Skin of body (tissue), 3 donors: ENCODE measurements at places on chromosomes 11 and 22. TPM values are rescaled to one million over a fixed set of nuclear protein-coding genes. Genes with fewer than 3 reads are reported as not detected.

Gene PHLDA2
- total RNA-seq = 4.2 TPM

Gene MFRP
- 0.10 TPM for total RNA-seq

Gene OR8D4
- total RNA-seq = 0.30 TPM

Gene BEST1
- 2.1 TPM for total RNA-seq

Gene NLRP14
- total RNA-seq = 0.20 TPM

Gene DUSP8
- 1.8 TPM for total RNA-seq

DNA sequence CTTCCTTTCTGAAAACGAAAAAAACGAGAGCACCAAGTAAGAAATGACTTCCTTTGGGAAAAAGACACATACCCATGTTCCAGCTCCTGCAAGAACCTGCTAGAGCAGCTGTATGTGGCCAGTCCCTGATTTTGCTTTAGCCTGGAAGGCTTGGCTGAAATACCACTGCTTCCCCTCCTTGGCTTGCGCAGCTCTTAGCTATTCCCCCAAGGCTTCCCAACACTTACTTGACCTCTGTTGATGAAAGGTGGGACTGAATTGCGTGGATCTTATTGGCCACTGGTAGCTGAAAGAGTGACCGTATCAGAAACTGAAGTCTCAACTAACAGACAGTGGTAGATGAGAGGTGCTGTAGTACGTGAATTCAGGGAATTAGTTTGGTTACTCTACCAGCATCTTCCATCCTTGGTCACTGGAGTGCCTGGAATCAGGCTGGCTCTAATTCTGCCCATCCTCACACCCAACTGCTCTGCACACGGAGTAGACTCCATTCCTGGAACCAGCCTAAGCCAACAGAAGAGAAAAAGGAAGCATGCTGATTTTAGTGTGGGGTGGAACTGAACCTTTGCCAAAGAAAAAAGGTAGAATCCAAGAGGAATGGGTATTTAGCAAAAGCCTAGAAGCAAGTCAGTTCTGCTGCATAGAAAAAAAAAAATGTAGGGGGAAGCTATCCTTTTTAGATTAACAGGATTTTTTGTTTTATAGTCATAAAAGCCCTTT is 73.8 kb upstream of the CRTAM start:
- no peak for DNase-seq

DNA sequence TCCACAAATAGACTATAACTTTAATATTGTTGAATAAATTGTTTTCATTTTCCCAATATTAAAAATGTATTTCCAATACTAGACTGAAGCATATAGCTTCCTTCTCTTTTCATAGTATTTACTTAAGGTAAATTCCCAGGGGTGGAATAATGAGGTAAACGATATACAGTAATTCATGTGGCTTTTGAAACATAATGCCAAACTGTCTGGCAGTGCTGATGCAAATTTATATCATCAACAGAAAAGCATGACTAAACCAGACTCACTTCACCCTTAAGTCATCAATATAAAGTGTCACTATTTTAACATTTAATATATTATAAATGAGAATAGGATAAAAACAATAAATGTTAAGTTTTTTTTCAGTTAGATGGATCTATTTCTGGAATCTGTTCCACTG is 13.6 kb downstream of the C2CD3 start:
- no peak for DNase-seq

DNA sequence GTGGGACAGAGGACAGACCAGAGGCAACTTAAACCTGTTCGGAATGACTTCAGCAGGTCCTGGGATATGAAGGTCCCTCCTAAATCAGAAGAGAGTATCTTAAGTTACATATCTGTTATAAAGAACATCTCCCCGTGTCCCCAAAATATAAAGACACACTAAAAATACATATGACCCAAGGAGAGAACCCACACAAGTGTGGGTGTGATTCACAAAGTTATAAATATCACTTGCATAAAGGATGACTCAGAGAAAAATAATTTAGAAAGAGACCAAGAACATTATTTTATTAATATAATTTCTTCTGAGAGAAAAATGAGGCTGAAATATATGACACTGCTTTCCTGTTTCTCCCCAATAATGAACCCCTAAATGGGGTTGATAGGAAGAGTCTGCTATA is 14.2 kb downstream of the OR5B21 start:
- DNase-seq = no peak

DNA sequence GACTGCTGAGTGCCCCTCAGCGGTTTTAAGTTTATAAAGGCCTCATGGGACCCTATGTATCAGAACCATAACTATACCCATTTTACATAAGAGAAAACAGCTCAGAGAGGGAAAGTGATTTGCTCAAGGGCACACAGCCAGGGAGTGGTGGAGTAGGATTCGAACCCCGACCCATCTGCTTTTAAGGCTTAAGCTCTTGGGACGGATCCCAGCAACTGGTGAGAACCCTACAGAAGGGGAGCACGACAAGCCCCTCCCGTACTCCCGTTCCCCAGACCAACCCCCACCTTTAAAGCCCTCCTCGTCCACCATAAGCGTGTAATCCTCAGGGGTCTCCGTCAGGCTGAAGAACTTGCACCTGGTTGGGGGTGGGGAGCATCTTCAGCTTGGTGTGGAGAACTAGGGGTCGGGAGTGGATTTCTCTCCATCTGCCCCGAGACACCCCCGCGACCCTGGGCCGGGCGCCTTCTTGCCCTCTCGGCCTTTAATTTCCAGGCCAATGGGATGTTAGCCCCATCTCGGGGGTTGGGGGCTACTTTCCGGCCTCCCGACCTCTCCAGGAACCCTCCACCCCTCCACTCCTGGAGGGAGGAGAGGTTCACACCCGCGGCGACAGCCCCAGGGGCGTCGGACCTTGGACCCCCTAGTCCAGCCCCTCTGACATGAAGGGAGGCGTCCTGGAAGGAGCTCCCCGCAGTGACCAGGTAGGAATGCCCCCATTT is 725 bp downstream of the CASTOR1 start:
- DNase-seq = no peak

DNA sequence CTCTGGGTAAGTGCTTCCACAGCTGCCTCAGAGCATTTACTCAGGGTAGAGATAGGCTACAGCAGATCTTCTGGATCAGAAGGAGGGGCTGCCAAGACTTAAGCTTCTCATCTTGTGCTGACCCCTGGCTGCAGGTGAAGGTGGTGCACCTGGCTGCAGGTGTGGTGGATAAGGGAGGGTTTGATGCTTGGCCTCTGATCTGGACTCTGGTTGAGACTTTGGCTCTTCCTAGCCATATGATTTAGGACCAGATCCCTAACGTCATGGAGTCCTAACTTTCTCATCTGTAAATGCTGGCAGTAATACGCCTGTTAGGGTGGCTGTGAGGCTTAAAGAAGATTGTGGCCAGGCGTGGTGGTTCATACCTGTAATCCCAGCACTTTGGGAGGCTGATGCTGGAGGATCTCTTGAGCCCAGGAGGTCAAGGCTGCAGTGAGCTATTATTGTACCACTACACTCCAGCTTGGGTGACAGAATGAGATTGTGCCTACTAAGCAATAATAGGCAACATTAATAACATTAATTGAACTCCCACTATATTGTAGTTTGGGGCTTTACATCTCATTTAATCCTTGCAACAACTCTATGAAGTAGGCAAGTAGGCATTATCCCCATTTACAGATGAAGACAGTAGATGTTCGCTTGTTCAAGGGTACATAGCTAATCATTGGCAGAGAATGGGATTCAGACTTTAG is 10.7 kb downstream of the DTX4 start:
- DNase-seq = no peak

DNA sequence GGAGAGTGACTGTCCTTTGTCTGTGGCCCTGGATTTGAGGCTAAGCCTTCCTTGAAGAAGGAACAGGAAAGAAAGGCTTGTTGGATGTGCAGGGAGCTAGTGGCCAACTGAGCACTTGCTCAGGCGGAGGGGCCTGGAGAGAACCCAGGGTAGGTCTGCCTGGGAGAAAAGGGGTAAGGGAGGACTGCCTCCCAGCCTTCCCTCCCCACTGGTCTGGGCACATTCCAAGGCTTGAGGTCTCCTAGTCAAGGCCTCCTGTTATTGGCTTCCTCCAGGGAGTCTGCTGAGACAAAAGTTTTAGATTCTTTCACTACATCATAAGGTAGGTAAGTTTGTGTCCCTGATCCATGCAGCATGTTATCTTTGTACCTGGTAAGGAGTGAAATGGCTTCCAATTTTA is 15.2 kb downstream of the KCNQ1OT1 start:
- DNase-seq = no peak

DNA sequence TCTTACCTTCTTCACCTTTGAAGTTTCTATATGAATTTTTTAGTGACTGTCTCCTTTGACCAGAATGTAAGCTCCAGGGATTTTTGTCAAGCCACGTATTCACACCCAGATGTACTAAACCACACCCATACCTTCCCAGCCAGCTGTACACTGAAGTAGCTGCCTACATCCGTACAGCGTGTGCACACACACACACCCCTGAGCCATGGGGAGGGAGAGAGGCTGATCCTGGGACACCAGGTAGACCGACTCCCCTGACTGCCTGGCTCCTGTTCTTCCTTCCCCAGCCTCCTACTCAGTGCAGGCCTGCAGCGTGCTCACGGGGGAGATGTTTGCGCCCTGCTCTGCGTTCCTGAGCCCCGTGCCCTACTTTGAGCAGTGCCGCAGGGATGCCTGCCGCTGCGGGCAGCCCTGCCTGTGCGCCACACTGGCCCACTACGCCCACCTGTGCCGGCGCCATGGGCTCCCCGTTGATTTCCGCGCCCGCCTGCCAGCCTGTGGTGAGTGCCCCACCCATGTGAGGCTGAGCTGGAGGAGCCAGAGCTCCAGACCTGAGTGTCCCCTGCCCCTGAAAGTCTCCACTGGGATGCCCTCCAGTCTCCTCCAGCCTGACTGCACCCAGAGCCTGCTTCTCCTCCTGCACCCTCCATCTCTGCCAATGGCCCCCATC is 25.9 kb downstream of the OTOG start:
- no peak for DNase-seq

DNA sequence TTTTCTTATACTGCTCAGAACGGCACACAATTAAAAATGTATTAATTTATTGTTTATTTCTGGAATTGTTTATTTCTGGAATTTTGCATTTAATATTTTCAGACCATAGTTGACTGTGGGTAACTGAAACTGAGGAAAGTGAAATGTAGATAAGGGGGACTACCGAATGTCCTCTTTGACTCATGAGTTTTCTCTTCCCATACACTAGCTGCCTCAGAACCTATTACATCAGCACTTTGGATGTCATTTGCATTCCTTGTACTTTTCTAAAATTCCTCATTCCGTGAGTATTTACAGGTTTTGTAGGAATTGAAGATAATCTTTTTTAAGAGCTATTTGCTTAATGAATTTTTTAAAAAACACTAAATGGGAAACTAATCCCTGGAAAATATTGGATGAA is 29.8 kb downstream of the ZC3H12C start:
- DNase-seq = no peak

DNA sequence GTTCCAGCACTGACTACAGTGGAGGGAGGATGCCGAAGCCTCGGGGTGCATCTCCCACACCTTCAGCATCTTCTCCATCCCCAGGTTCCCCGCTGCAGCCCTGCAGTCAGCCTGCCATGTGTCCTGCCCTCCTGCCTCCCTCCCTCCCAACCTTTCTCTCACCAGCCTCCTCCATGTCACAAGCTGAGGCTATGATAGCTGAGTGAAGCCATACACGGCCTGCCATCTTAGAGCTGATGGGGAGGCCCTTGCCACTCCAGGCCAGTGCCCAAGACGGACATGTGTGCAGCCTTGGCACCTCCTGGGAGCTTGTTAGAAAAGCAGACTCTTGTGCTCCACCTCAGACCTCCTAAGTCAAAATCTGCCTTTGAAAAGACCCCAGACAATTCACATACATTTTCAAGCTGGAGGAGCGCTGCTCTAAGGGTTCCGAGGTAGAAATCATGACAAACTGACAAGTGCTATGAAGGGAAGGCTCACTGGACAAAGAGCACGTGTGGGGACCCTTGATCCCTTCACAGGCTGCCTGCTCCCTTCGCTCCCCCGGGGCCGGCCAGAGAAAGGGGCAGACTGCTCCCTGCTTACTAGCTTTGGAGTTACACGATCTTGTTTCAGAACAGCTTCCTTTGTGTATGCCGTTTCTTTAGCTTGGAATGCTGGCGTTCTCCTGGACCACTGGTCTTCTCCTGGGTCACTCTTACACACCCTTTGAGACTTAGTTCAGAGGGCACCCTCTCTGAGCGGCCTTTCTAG is 123.9 kb downstream of the ST3GAL4 start:
- DNase-seq = no peak

DNA sequence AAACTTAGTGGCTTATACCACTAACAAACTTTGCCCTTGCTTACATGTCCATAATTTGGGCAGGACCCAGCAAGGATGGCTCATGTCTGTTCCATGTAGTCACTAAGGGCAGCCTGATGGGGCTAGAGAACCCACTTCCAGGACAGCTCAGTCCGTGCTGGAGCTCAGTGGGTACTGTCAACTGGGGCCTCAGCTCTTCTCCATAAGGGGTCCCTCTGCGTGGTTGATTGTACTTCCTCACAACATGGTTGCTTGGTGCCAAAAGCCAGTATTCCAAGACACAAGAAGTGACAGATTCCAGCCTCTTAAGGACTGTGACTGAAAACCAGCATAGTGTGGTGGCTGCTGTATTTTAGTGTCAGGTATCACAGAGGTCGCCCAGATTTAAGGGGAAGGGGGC is 675.2 kb downstream of the TBC1D22A start:
- no peak for DNase-seq

GRCh38 chr22:21680830-21681565 is 15.2 kb downstream of the PPIL2 start:
- no peak for DNase-seq

GRCh38 chr11:1597331-1597993 is 632 bp downstream of the KRTAP5-2 start:
- DNase-seq = no peak

GRCh38 chr11:44698252-44698912 is 28.4 kb upstream of the TSPAN18 start:
- DNase-seq = no peak

GRCh38 chr11:32751381-32751780 is 43.1 kb downstream of the CCDC73 start:
- DNase-seq = no peak

- DNase-seq = no peak
Observed at GRCh38 chr11:121714351-121714750, 261.6 kb upstream of the SORL1-AS1 start.

DNA sequence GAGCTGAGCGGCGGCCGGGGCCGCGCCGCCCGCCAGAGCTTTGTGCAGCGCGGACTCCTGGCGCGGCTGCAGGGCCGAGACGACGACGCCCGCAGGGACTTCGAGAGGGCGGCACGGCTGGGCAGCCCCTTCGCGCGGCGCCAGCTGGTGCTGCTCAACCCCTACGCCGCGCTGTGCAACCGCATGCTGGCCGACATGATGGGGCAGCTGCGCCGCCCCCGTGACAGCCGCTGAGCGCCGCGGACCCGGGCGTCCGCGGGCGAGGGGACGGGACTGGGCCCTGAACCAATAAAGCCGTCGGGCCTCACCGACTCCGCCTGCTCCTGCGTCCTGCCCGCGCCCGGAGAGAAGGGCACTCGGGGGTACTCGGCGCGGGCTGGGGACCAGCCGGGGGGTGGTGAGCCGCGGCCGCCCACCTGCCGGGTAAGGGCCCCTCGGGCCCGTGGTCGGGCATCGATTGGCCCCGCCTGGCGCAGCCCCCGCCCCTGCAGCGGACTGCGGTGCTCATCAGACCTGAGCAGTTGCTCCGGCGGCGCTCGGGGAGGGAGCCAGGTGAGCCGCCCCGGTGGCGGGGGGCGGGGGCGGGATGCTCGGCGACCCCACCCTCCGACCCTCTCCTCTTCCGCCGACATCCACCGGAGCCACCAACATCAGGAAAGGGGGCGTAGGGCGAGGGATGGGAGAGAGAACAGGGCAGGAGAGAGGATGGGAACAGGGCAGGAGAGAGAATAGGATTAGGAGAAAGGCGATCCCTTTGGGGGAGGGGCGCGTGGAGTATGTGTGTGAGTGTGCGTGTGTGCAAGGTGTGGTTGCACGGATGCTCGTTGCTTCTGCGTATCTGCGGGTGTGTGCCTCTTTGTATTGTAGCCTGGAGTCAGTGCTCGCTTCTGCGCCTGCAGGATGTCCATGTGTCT is at the start of gene TMEM25:
Gene TMEM25, plus strand, starts transcription at position 510 of the 914 bp plus-strand sequence. CDS start 610 bp downstream, outside the sequence.
- DNase-seq = no peak
